ENCODE measurements at places on chromosomes 5 and 9. TPM values are rescaled to one million over a fixed set of nuclear protein-coding genes. Genes with fewer than 3 reads are reported as not detected.

ZNF300 gene
- total RNA-seq: 0.05 TPM

PLPP7 gene
- 0.37 TPM for total RNA-seq

LCN9 gene
- not detected for total RNA-seq

CCL28 gene
- total RNA-seq: 0.25 TPM

PCDHB9 gene
- total RNA-seq: 0.07 TPM

CCL27 gene
- total RNA-seq: 1.0 TPM

SCGB3A2 gene
- not detected for total RNA-seq

TEX48 gene
- total RNA-seq: not detected

STKLD1 gene
- total RNA-seq: 0.37 TPM

CCDC180 gene
- total RNA-seq: 7.9 TPM

ACSL6 gene
- 2.3 TPM for total RNA-seq

SLC1A1 gene
- 6.8 TPM for total RNA-seq

LRSAM1 gene
- 25.9 TPM for total RNA-seq

DNA sequence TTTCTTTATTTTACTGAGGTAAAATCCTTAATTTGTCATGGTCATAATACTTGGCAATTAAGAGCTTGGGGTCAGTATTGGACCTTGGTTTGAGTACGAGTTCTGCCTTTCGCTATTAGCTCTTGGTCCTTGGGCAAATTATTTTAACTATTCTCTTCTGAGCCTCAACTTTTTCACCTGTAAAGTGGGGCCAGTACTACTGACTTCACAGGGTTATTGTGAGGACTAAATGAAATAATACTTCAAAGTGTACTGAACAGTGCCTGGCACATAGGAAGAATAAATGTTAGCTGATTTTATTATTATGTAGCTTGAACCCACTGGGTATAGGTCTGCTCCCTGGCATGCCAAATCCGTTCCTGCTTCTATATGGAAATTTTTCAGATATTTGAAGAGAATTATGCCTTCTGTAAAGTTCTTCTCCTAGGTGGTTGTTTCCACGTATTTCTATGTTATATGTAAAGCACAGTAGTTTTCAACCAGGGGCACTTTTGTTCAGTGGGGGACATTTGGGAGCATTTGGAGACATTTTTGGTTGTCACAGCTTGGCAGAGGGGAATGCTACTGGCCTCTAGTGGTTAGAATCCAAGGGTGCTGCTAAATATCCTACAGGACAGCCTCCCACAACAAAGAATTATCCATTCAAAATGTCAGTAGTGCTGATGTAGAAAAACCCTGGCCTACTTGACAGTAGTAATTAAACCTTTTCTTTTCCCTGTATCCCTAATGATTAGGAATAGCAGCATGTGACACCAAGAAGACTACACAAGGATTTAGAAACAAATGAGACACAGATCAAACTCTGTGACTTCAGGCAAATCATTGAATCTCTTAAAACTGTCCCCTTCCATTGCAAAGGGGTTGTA is 4.5 kb downstream of the RCL1 start:
- peak; percentile 38 for DNase-seq

DNA sequence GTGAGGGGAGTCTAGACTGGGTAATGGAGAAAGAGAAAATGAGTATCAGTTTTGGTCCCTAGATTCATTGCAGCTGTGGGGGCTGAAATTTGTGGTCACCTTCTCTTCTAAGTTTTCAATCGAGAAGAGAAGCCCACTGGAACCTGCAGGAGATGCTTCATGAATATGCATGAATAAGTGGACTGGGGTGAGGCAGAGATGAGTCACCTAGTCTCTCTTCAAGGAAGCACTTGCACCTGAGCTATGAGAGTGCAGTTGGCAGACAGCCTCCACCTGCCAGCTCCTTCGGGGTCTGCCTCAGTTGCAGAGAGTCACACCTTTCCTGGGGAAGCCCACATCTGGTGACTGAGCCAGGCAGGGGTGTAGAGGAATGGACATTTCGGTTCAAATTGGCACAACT is 69.1 kb downstream of the ZNF366 start:
- DNase-seq: no peak

DNA sequence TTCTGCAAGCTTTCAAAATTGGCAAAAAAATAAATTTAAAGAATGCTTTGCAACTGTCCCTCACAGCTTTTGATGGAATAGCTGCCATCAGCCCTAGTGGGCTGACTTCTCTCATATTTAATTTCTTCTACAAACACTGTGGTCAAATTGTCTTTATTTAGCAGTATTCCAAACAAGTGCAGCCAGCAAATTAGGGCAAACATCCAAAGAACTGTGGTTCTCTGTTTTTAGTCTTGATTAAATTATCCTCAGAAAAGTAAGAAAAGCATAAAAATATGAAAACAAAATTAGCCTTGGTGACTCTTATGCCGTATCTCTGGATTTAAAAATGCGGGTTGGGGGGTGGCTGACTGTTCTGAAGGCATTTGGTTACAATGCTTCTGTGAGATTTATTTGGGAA is 95.8 kb upstream of the RETREG1 start:
- DNase-seq: no peak

DNA sequence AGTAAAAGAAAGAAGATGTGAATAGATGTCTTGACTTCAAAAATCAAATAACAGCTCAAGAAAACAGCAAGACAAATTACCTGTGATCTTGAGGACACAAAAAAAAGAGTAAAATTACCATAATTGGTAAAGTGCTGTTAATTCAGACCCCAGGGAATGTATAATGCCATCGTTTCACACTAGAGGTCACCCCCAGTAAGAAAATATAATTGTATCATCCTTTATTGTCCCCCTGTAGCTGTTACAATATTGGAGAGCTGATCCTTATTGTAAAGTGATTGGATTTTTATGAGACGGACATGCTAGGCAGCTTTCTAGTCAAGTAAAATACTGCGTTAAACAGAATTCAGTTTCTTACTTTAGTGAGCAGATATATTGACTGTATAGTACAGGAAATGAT is 377.0 kb downstream of the TLE1 start:
- no peak for DNase-seq

DNA sequence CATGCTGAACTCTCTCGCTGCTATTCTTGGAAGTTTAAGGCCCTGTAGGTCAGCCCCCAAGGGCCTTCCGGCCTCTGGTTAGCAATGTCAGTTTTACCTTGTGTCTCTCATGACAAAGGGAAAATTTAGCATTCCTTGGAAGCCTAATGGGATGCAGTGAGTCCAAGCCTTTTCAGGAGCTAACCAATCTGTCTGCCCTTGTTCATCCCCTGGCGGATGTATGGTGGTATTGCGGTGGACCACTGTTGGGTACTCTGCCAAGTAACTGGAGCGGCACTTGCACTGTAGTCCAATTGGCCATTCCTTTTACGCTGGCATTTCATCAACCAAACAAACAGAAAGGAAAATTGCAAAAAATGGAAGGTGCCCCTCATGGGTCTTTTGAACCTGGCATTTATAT is 318.4 kb upstream of the NMUR2 start:
- no peak for DNase-seq

DNA sequence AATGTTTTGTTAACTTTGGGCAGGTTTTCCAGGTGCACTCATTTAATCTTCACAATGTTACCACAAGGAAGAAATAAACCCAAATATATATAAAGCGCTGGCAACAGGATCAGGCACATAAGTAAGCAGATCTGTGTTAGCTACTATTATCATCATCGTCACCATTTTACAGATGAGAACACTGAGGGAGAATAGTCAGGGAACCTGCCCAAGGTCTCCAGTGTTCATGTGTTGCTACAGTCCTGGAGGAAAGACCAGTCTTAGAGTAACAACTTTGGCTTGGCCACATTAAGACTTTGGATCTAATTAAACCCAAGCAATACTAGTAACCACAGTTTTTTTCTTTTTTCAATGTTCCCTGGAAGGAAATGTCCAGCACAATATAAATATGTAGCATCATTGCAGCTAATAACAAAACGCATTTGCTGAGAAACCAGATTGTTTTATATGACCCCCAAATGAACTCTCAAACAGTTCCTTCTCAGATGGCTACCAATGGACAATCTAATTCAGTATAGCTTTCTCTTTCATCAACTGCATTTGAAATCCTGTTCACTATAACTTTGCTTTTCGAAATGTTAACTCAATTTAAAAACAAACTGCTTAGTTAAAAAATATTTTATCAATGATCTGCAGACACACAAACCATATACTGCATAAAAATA is 11.8 kb downstream of the NREP start:
- DNase-seq: no peak

GRCh38 chr5:77012601-77013000 is 17.6 kb upstream of the AGGF1 start:
- no peak for DNase-seq

GRCh38 chr9:94717761-94718160 is 8.7 kb upstream of the AOPEP start:
- DNase-seq: no peak

DNA sequence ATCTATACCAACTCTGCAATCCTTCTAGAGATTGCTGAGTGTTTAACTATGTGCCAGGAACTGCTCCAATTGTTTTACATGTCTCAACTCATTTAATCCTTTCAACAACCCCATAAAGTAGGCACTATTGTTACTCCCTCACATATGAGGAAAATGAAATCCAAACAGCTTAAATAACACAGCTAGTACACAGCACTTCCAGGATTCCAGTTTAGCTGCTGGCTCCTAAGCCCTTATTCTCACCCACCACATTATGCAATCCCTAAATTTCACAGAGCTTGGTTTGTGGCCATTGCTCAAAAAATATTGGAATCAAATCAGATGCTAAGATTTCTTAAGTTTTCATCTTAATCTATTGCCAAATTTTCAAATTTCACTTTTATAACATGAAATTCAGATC is 84.9 kb downstream of the PRELID2 start:
- no peak for DNase-seq

- no peak for DNase-seq
These were observed 12.0 kb upstream of the DNAH5 start for GRCh38 chr5:13956471-13956870.

GRCh38 chr5:169426784-169427183 is 125.8 kb upstream of the SLIT3 start:
- DNase-seq: no peak

- DNase-seq: no peak
These were observed 133.2 kb downstream of the PAX5 start for GRCh38 chr9:36900856-36901220.

DNA sequence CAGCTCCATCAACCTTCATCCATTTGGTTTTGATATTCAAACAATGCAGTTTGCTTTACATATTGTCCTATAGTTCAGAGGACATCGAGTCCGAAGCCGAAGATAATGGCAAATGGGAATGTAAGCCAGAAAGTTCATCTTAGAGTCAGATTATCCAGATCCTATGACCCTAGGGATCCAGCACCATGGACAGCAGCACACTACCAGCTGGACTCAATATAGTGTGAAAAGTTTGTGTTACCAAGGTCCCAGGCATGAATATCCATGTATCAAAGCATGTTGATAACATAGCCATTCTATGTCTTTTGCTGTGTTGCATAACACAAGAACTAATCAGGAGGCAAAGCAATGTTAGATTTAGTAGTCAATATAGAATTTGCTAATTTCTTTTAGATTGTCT is 46.3 kb downstream of the FSTL4 start:
- DNase-seq: no peak

DNA sequence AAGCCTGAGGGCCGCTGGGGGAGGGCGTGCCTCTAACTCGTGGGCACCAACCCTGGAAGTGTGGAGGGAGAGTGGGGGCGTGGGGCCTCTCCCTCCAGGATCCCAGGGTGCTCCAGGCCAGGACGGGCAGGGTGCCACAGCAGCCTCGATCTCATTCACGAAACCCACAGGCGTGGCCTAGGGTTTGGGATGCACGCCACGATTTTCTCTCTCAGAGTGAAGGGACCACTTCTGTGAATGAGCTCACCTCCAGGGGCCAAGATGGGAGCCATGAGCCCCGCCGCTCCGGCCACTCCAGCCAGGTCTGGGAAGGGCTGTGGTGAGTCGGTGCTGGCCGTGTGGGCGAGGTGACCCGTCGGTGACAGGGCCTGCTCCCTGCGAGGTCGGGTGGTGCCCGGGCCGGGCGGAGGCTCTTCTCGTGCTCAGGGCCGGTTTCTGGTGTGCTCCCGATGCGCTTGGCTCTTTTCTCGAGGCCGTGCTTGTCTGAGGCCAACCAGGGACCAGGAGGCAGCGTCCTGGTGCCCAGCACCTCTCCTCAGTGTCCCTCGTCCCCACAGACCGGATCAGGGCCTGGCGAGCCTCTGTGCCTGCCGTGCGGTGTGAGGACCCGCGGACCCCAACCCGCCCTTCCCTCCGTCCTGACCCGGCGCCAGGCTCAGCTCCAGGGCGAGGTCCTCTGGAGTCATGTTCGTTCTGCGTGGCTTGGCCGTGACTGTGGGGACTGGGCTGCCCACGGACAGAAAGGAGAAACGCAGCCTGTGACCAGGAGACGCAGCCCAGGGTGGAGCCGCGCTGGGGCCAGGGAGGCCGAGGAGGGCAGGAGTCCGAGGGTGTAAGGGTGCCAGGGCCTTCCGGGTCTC is 31.0 kb downstream of the TPPP start:
- no peak for DNase-seq

GRCh38 chr9:35499701-35500030 is 9.8 kb downstream of the RUSC2 start:
- no peak for DNase-seq

- no peak for DNase-seq
These were observed 103.5 kb downstream of the DAPK1 start for GRCh38 chr9:87601176-87601575.

DNA sequence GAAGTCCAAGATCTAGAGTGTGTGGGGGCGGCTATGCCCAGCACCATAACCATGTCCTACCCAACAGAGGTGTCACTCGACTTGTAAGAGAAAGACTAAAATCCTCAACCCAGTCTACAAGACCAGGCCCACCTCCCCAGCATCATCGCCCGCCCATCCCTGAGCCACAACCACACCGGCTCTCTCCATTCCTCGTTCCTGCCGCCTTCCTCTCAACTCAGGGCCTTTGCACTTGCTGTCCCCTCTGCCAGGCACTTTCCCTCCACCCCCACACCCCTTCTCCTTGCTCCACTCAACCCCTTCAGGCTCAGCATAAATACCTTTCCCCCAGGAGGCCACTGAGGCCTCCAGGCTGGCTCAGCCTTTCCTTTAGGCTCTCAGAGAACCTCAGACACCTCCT is 69.3 kb downstream of the PAX5 start:
- DNase-seq: no peak

GRCh38 chr5:72213482-72213881 is 106.2 kb downstream of the MAP1B start:
- no peak for DNase-seq

- no peak for DNase-seq
These were observed 139.8 kb upstream of the SMARCA2 start for GRCh38 chr9:1875251-1875851.

GRCh38 chr9:38020151-38021076 is 48.6 kb downstream of the SHB start:
- no peak for DNase-seq
